ENCODE measurements at places on chromosomes 12 and 14. TPM values are rescaled to one million over a fixed set of nuclear protein-coding genes. Genes with fewer than 3 reads are reported as not detected.

TRAFD1 gene
- total RNA-seq, result 74.8 TPM

- DNase-seq, result no peak
Measured at GRCh38 chr12:41585784-41586183, 397.7 kb downstream of the PDZRN4 start.

DNA sequence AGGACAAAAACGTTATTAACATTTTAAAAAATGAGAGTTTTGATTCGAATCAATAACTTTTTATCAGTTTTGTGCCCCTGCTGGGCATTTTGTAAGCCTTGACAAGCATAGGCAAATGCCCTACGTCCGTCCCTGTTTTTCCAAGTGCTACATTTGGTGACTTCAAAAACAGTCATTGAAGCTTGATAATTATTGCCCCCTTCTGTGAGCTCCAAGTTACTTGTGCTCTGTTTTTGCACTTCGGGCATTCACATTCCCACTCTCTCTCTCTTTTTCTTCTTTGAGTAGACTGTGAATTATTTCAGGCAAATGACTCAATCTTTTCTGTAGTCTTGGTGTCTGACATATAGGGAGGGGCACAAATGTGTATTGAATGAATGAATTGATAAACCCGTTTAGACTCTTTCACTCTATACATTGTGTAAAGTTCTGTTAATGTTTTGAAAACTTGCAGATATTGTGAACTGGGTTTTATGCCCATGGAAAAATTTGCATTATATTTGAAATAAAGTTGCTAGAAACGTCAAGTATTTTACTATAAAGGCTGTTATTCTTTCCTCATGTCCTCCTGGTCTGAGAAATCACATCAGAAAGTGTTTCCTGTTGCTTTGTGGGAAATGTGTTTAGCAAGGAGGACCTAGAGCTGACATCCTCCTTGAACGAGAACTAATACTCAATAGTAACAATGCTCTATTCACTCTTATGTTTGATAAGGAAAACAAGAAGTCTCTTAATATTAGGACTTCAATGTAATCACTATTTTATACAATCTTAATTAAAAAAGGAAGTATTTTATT, 1.4 kb downstream of the APAF1 start:
- no peak for DNase-seq

GRCh38 chr14:37807722-37808121, 212.3 kb downstream of the TTC6 start:
- no peak for DNase-seq

DNA sequence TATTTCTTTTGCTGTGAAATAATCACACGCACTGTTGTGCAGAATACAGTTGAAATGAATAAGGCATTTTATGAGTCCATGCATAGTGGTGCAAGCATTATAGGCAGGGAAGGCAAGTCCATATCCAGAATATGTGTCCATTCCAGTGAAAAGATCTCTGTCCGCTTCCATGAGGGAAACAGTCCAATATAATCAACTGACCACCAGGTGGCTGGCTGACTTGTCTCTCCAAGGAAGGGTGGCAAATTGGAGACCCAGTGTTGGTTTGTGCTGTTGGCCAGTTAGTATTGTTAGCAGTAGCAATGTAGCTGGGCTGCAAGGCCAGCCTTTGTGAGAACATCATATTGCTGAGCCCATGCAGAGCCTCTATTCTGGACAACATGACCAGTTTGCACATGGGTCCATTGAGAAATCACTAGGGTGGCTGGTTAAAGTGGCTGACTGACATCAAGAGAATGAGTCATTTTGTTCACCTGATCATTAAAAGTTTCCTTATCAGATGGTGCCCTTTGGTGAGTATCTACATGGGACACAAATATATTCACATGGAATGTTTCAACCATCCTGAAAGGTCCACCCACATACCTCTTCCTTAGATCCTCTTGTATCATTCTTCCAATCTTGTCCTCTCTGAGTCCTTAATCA, 17.3 kb upstream of the YAF2 start:
- DNase-seq, result no peak

TPH2 gene
- total RNA-seq, result not detected

- no peak for DNase-seq
Measured at GRCh38 chr14:55901291-55901690, 216.9 kb upstream of the PELI2 start.

- DNase-seq, result no peak
Measured at GRCh38 chr12:120925740-120926563, 21.8 kb upstream of the SPPL3 start.

- no peak for DNase-seq
Measured at GRCh38 chr14:38212111-38212510, 4.4 kb downstream of the SSTR1 start.

DNA sequence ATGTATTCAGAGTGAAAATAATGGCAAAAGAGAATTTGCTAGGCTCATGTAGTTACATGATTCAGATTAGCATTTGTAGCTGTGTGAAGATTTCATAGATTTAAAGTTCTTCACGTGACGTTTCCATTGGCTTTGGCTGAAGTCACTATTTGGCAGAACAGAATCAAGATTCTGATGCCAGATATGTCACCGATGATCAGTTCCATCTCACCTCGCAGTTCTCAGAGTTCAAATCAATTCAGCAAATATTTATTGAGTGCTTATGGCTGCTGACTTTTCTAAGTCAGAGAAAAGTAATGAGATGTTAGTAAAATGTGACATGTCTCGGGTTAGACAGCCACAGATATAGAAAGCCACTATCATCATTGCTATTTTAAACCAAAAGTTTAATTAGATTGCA, 28.4 kb downstream of the ALX1 start:
- no peak for DNase-seq

DNA sequence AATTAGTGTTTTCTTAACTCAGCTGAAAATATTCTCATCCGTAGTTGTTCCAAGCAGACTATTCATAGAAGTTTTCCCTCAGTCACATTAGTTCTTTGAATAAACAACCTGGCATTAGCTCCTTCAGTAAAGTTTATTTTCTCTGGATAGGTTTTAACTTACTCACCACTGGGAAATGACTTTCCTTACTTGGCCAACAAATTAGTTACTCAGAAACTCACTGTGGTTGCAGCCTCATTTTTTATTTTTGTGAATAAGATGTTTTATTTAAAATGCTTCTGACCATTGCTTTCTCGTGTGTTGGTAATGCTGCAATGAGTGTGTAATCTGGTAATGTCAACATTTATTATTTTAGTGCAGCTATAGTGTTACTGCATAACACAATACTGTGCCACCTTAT, 74.9 kb downstream of the NOVA1 start:
- DNase-seq, result no peak

GRCh38 chr14:61154641-61155040, 126.5 kb downstream of the TMEM30B start:
- no peak for DNase-seq
